ENCODE measurements at places on chromosomes 4 and X. TPM values are rescaled to one million over a fixed set of nuclear protein-coding genes. Genes with fewer than 3 reads are reported as not detected.

The COL4A6 gene
- total RNA-seq, result 26.9 TPM

The FGFBP1 gene
- 99.8 TPM for total RNA-seq

The RS1 gene
- total RNA-seq, result not detected

The SLAIN2 gene
- total RNA-seq, result 18.6 TPM

The ARR3 gene
- not detected for total RNA-seq

The FAM9B gene
- total RNA-seq, result not detected

The NWD2 gene
- total RNA-seq, result under 0.01 TPM

The FDCSP gene
- not detected for total RNA-seq

The MAGEA11 gene
- not detected for total RNA-seq

The SHISA3 gene
- total RNA-seq, result not detected

The CFAP47 gene
- not detected for total RNA-seq

The GLOD5 gene
- not detected for total RNA-seq

The TEX13C gene
- total RNA-seq, result not detected

The CTPS2 gene
- 10.4 TPM for total RNA-seq

The ITGB1BP2 gene
- total RNA-seq, result 1.1 TPM

The ACE2 gene
- total RNA-seq, result under 0.01 TPM

The SSX4B gene
- not detected for total RNA-seq

The AFF2 gene
- total RNA-seq, result 0.24 TPM

The AWAT2 gene
- total RNA-seq, result not detected

The KIT gene
- total RNA-seq, result not detected

The TKTL2 gene
- total RNA-seq, result not detected

The GSPT2 gene
- 1.3 TPM for total RNA-seq

The PRDM8 gene
- 0.48 TPM for total RNA-seq

The F8A1 gene
- not detected for total RNA-seq

The IL1RAPL1 gene
- total RNA-seq, result not detected

The STATH gene
- total RNA-seq, result not detected

The CDK16 gene
- 102 TPM for total RNA-seq

The FAM184B gene
- total RNA-seq, result not detected

The MND1 gene
- total RNA-seq, result 4.0 TPM

The RAP1GDS1 gene
- 64.6 TPM for total RNA-seq

The ZFP92 gene
- total RNA-seq, result 0.72 TPM

The ERAS gene
- not detected for total RNA-seq

The ELOVL6 gene
- 7.5 TPM for total RNA-seq

The TTC29 gene
- not detected for total RNA-seq

The FRMPD4 gene
- 0.21 TPM for total RNA-seq

The ZBTB33 gene
- 12.0 TPM for total RNA-seq

The RIPPLY1 gene
- total RNA-seq, result not detected

The USP46 gene
- total RNA-seq, result 18.1 TPM

The PRR32 gene
- total RNA-seq, result not detected

The GPAT3 gene
- total RNA-seq, result 3.2 TPM

The USP17L12 gene
- total RNA-seq, result not detected

The SULT1B1 gene
- not detected for total RNA-seq

The ANXA10 gene
- 0.43 TPM for total RNA-seq

The ZNF732 gene
- 1.3 TPM for total RNA-seq

The TMA16 gene
- 35.9 TPM for total RNA-seq

The OSTC gene
- 174 TPM for total RNA-seq

The TMEM31 gene
- total RNA-seq, result not detected

The F8A2 gene
- total RNA-seq, result 0.96 TPM

The RNF212 gene
- 0.64 TPM for total RNA-seq

The PDGFRA gene
- total RNA-seq, result 0.24 TPM

The DGKK gene
- total RNA-seq, result not detected

The RGN gene
- total RNA-seq, result 0.43 TPM

The SPATA4 gene
- not detected for total RNA-seq

The RHOXF1 gene
- total RNA-seq, result not detected

The NXF2B gene
- total RNA-seq, result not detected

The STBD1 gene
- 16.9 TPM for total RNA-seq

The SOD3 gene
- total RNA-seq, result 0.64 TPM

The POLN gene
- total RNA-seq, result 2.4 TPM
